ENCODE measurements at places on chromosomes 12 and 14. TPM values are rescaled to one million over a fixed set of nuclear protein-coding genes. Genes with fewer than 3 reads are reported as not detected.

FLRT2 gene
- not detected for total RNA-seq

DNA sequence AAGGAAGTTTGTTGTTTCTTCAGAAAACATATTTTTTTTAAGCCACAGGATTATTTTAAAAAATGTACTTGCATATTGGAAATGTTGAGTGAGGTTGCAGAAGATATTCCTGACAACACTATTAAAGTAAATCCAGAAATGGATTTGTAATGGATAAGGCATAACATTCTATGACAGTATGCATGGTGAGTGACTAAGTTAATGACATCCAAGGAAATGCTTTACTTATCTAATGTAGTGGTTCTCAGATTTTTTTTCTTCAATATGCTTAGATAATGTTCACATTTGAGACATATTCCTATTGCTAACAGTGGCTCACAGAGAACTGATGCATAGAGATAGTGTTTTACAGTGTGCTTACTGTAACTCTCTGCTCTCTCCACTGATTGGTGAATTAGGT is 49.4 kb downstream of the ZDHHC17 start:
- no peak for DNase-seq

DNA sequence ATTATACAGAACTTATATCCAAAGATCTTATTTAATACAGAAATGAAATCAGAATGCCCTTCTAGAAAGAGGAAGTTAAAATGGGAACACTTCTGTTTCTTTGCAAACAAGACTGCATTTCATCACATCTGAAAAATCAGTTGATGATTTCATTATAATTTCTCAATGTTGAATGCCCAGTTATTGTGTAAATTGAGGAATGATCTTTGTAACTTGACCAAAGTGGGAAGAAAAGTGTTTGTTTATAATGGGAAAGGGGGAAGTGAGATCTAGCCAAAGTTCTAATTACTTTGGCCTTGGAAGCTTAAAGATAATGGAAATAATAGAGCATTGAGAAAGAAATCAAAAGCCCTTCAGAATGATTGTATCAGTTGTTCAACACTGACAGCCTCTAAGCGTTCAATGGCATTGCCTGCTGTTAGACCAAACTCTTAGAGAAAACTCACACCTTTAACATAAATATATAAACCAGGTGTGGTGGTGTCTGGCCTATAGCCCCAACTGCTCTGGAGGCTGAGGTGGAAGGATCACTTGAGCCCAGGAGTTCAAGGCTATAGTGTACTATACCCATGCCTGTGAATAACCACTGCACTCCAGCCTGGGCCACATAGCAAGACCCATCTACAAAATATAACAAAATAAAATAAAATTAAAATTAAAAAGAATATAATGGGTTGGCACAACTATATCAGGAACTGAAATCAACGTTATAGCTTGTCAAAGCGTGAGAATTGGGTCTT is 9.9 kb upstream of the LYZ start:
- no peak for DNase-seq

HOXC6 gene
- total RNA-seq = 2.5 TPM

EIF2S3B gene
- total RNA-seq = 0.64 TPM

KCTD10 gene
- 37.9 TPM for total RNA-seq

- DNase-seq = peak; percentile 2
Measured at GRCh38 chr12:23099604-23100003, 474.6 kb downstream of the ETNK1 start.

PPM1H gene
- 5.2 TPM for total RNA-seq

DNA sequence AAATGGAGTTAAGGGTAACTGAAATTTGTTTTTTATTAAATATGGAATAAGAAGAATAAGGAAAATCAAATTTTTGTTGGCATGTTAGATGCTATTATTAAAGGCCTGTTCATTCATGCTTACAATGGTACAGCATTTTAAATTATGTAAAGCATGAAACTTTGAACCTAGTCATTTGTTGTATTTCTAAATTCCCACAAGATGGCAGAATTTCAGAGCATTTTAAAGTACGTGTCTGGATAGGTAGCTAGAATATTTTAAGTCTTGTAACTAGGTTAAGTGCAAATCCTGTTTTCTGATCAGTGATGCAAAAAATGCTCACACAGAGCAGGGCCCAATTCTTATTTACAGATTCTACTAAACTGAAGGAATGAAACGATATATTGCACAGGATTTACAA is 585.6 kb upstream of the MIS18BP1 start:
- peak; percentile 6 for DNase-seq

DNA sequence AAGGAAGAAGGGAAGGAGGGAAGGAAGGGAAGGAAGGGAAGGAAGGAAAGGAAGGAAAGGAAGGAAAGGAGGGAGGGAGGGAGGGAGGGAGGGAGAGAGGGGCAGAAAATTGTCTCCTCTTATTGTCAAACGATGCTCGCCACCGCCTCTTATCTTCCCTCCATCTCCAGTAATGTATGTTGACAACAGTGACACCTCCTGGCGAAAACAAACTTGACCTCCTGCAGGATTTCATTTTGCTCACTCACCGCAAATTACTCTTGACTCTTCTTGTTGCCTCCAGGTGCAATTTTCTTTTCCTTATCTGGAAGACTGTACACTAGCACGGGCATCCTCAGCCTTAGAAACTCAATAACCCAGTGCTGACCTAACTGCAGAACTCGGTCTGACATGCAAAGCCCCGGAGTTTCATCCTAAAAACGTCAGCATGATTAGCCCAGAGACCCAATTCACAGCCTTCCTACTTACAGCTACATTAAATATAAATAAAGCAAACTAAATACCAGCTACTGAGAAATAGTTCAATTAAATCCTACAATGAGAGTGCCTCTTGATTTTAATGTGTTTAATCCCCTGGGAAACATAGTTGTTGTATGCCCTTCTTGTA is 512.4 kb upstream of the TMPO start:
- peak; percentile 22 for DNase-seq

DNA sequence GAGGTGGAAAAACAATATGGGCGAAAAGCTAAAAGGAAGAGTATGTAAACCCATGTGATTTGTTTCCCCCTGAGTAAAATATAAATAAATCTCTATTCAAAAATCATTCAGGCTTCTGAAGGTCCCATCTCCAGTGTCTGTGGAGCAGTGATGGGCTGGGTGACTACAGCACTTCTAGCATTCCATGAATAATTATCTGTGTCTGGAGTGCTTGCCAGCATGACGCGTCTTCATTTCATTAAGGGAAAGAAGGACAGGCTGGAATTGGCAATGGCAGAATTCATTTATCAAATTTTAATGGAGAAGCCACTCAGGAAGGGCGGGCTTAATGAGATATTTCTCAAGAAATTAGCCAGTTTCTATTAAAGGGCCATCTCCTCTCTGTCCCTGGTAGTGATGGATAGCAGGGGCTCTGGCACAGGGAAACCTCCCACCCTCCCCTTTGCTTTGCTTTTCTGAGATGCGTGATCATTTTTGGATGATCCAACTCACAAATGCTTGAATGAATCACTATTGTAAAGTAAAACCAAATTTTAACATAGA is 916.3 kb upstream of the SEL1L start:
- DNase-seq = no peak

SCAF11 gene
- 65.2 TPM for total RNA-seq

GRCh38 chr12:114626-115211 is 48.2 kb downstream of the IQSEC3 start:
- no peak for DNase-seq

- DNase-seq = no peak
Measured at GRCh38 chr12:101909646-101910045, 32.3 kb downstream of the DRAM1 start.

- no peak for DNase-seq
Measured at GRCh38 chr12:100778967-100779590, 15.5 kb upstream of the ANO4 start.

OR4M1 gene
- total RNA-seq = not detected

- DNase-seq = no peak
Measured at GRCh38 chr12:46910830-46911229, 85.0 kb upstream of the SLC38A4 start.

DNA sequence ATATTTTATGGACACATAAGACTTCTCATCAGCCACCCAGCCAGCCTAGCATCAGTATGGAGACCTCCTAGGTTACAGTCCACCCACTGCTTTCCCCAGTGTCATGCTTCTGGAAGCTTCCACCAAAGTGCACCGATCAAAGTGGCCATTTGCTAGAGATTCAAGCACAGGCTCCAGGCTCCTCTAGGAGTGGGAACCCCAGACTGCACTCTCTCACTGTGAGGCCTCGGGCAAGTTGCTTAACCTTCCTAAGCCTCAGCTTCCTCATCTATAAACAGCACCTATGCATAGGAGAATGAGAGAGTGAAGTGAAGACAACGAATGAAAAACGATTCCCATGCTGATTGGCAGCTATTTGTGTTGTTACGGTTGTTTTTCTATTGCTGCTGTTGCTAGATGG is 94.4 kb downstream of the DICER1 start:
- DNase-seq = no peak

GRCh38 chr14:104335611-104336010 is 197.2 kb downstream of the KIF26A start:
- DNase-seq = no peak

JPH4 gene
- not detected for total RNA-seq

DNA sequence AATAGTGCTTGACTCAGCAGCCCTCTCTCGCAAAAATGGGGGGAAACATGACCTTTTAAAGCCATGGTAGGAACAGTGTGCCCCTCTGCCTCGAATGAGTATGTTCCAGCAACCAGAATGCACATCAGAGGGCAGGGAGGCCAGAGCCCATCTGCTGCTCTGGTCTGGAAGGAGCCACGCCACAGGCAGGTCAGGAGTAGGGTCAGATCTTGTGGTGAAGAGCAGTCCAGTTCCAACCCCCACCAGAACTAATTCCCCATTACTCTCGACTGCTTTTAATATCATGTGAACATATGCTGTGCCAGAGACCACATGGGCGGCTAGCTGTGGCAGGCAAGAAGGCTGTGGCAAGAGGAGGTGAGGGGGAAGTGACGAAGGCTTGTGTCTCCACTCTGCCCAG is 34.6 kb upstream of the TMX1 start:
- no peak for DNase-seq

DEPDC4 gene
- total RNA-seq = 2.1 TPM

P2RX2 gene
- not detected for total RNA-seq

DNA sequence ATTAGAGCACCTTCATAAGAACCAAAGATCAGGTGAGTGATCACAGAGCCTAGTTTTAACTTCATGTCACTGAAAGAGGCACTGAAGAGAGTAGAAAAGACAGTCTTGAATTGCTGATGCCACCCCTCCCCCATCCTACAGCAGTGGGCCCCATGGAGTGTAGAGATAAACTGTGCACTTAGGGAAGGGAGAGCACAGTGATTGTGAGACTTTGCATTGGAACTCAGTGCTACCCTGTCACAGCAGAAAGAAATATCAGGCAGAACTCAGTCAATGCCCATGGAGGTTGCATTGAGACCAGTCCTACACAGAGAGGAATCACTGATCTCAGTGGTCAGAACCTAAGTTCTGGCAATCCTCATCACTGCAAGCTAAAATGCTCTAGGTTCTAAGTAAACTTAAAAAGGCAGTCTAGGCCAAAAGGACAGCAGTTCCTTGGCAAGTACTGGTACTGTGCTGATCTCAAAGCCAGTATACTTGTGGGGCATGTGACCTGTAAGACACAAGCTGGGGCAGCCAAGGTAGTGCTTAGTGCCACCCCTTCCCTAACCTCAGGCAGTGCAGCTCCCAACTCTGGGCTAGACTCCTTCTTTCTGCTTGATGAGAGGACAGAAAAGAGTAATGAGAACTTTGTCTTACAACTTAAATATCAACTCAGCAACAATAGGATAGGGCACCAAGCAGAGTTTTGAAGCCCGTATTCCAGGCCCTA is 94.1 kb downstream of the FSCB start:
- no peak for DNase-seq

GRCh38 chr14:40248671-40249070 is 816.4 kb upstream of the FBXO33 start:
- no peak for DNase-seq

FOXN3 gene
- total RNA-seq = 9.0 TPM

SRRM4 gene
- not detected for total RNA-seq

ESR2 gene
- not detected for total RNA-seq

TAS2R43 gene
- total RNA-seq = 0.25 TPM

DNA sequence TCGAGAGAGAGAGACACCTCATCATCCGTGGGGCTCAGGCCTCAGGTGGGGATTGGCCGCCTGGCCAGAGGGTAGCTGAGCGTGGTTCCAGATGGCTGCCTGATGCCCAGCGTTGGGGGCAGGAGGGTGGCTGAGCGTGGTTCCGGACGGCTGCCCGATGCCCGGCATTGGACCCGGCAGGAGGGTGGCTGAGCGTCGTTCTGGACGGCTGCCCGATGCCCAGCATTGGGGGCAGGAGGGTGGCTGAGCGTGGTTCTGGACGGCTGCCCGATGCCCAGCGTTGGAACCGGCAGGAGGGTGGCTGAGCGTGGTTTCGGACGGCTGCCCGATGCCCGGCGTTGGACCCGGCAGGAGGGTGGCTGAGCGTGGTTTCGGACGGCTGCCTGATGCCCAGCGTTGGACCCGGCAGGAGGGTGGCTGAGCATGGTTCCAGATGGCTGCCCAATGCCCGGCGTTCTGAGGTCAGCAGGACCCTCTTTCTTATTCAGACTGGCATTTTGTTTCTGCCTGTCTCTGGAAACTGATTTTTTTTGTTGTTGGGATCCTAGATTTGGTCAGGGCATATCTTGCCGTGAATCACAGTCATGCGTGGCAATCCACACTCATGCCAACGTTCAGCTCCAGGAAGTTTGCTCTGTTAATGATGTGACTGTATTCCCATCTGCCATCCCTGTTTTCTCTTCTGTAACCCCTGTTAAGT is 40.7 kb downstream of the GALNT9 start:
- DNase-seq = no peak

- DNase-seq = no peak
Measured at GRCh38 chr14:37544407-37544806, 50.6 kb downstream of the FOXA1 start.

HOXC12 gene
- total RNA-seq = not detected

DNA sequence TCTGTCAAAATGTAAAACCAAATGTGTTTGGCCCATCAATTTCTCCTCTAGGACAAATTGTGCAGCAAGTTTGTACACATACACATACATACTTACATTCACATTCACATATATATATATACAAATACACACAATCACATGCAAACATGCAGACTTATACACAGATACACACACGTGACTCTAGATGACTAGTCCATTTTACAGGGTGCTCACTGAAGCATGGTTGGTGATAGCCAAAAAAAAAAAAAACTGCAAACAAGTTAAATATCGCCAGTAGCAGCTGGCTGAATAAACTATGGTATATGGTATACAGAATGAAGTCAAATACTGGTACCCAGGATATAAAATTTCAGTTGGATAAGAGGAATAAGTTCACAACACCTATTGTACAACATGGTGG is 77.9 kb downstream of the SLC25A21 start:
- DNase-seq = no peak

GRCh38 chr14:75521415-75522199 is 662 bp upstream of the BATF start:
- no peak for DNase-seq
